Neural progenitor cell (in vitro differentiated cells): ENCODE measurements at places on chromosomes 1 and 21. TPM values are rescaled to one million over a fixed set of nuclear protein-coding genes. Genes with fewer than 3 reads are reported as not detected.

DNA sequence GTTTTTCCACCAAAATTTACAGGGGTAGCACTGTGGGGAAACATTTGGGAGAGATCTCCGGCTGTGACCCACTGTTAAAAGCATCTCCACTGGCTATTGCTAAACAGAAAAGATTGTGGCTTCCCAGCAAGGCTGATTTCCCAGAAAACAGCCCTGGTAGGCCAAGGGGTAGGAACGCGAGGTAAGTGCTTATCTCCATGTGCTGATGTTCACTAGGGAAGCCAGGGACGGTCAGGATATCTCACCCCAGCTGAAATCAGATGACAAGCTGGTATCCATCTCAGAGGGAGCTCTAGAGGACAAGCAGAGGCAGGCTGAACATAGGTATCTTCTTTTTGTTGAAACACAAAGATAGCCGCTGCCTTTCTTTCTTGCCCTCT is 63.6 kb downstream of the MIS18A start:
- H3K4me3 ChIP-seq: no peak overlapping the region
- DNase-seq: no peak
- no peaks in the 10 kb centered on the region for H3K27me3 ChIP-seq
- peaks cover 11% of the 10 kb centered on the region for H3K4me1 ChIP-seq

- peaks cover 6% of the 10 kb centered on the region for H3K4me1 ChIP-seq
- H3K27me3 ChIP-seq: no peaks in the 10 kb centered on the region
- H3K4me3 ChIP-seq: no peak overlapping the region
- no peak overlapping the region for H3K27ac ChIP-seq
- no peaks in the 10 kb centered on the region for H3K36me3 ChIP-seq
Observed at GRCh38 chr1:107788206-107789202, 176.5 kb downstream of the VAV3 start.

DNA sequence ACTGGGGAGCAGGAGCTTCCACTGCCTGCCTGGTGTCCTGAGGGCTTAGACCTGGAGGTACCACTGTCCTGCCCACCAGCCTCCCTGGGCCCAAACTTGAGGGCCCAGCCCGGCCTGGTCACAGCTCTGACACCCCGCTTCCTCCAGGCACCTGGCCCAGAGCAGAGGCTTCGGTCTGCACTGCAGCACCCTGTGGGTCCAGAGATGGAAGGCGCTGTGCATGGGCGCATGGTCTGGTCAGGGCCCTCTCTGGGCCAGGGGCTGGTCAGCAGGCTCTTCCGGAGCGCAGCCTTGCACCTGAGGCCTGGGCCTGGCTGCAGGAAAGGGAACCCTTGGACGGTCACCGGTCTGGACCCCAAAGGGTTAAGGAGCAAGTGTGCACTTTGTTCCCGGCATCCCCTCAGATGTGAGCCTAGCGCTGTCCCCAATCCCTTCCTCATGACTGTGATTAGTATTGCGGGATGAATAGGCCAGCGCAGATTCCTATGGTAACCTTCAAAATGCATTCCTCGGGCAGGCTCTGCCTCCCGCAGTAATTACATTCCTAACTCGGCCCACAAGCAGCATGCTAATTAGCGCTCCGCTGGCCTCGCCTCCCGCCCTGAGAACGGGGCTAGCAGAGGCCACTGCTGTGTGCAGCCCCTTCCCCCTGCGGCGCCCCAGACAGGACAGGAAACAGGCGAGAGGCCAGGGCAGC is 36.3 kb downstream of the PRDM16 start:
- DNase-seq: peak; percentile 98
- H3K36me3 ChIP-seq: no peaks in the 10 kb centered on the region
- H3K4me3 ChIP-seq: no peak overlapping the region
- H3K27me3 ChIP-seq: no peaks in the 10 kb centered on the region
- peak overlapping the region; percentile 93 for H3K27ac ChIP-seq

GRCh38 chr1:96080925-96081324 is 640.7 kb upstream of the PTBP2 start:
- H3K27me3 ChIP-seq: no peaks in the 10 kb centered on the region
- peak; percentile 24 for DNase-seq
- H3K4me1 ChIP-seq: no peaks in the 10 kb centered on the region

DNA sequence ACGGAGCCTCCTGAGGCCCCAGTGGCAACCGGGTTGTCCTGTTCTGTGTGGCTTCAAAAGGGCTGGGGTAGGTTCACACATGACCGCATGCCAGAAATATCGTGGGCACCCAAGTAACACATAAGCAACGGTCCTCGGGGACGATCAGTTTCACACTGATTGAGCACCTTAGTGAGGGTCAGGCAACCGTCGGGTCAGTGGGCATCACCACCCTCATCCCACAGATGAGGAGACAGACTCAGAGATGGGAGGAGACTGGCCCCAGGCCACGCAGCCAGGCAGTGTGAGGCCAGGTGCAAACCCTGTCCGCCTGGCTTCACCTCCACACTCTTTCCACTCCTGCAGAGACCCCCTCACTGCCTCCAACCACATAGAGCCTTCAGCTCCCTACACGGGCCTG is 309.8 kb downstream of the MATN1 start:
- no peaks in the 10 kb centered on the region for H3K4me1 ChIP-seq
- no peak for DNase-seq
- H3K27me3 ChIP-seq: no peaks in the 10 kb centered on the region
- no peak overlapping the region for H3K27ac ChIP-seq
- no peak overlapping the region for H3K4me3 ChIP-seq
- no peaks in the 10 kb centered on the region for H3K36me3 ChIP-seq

GRCh38 chr1:69171248-69171647 is 396.5 kb upstream of the LRRC7 start:
- no peak for DNase-seq
- no peaks in the 10 kb centered on the region for H3K27me3 ChIP-seq
- no peaks in the 10 kb centered on the region for H3K4me1 ChIP-seq
- no peak overlapping the region for H3K27ac ChIP-seq

GRCh38 chr1:209704584-209704983 is at the start of gene HSD11B1:
Gene HSD11B1 (plus strand): TSS chr1:209704846. CDS start chr1:209704943, 97 bp downstream.
- H3K36me3 ChIP-seq: no peaks in the 10 kb centered on the region
- no peak for DNase-seq
- no peak within 1 kb of the TSS for H3K4me3 ChIP-seq
- H3K27ac ChIP-seq: no peak within 1 kb of the TSS
- H3K27me3 ChIP-seq: no peaks in the 10 kb centered on the region
- H3K4me1 ChIP-seq: peaks cover 6% of the 10 kb centered on the region

DNA sequence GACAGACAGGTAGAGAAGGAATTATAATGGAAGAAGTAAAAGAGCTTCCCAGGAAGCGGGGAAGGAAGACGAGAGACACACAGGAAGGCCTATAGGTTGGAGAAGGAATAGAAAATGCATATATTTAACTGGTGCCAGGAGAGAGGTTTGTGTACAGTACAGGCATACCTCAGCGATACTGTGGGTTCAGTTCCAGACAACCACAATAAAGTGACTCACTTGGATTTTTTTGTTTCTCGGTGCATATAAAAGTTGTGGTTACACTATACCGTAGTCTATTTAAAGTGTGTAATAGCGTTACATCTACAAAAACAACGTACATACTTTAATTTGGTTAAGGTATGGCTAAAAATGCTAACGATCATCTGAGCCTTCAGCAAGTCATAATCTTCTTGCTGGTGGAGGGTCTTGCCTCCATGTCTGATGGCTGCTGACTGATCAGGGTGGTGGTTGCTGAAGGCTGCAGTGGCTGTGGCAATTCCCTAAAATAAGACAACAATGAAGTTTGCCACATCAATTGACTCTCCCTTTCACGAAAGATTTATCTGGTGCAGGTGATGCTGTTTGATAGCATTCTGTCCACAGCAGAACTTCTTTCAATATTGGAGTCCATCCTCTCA is 16.0 kb downstream of the YARS1 start:
- H3K4me3 ChIP-seq: no peak overlapping the region
- no peak overlapping the region for H3K27ac ChIP-seq
- DNase-seq: no peak
- no peaks in the 10 kb centered on the region for H3K4me1 ChIP-seq
- peaks cover 8% of the 10 kb centered on the region for H3K36me3 ChIP-seq

GRCh38 chr21:15054089-15054488 is 10.7 kb downstream of the NRIP1 start:
- no peaks in the 10 kb centered on the region for H3K27me3 ChIP-seq
- DNase-seq: no peak
- no peaks in the 10 kb centered on the region for H3K36me3 ChIP-seq
- H3K4me3 ChIP-seq: no peak overlapping the region
- H3K4me1 ChIP-seq: peaks cover 48% of the 10 kb centered on the region

GRCh38 chr1:17617787-17618557 is 78.5 kb downstream of the ARHGEF10L start:
- H3K4me1 ChIP-seq: no peaks in the 10 kb centered on the region
- H3K27me3 ChIP-seq: no peaks in the 10 kb centered on the region
- H3K36me3 ChIP-seq: no peaks in the 10 kb centered on the region
- no peak overlapping the region for H3K4me3 ChIP-seq
- no peak overlapping the region for H3K27ac ChIP-seq
- no peak for DNase-seq

DNA sequence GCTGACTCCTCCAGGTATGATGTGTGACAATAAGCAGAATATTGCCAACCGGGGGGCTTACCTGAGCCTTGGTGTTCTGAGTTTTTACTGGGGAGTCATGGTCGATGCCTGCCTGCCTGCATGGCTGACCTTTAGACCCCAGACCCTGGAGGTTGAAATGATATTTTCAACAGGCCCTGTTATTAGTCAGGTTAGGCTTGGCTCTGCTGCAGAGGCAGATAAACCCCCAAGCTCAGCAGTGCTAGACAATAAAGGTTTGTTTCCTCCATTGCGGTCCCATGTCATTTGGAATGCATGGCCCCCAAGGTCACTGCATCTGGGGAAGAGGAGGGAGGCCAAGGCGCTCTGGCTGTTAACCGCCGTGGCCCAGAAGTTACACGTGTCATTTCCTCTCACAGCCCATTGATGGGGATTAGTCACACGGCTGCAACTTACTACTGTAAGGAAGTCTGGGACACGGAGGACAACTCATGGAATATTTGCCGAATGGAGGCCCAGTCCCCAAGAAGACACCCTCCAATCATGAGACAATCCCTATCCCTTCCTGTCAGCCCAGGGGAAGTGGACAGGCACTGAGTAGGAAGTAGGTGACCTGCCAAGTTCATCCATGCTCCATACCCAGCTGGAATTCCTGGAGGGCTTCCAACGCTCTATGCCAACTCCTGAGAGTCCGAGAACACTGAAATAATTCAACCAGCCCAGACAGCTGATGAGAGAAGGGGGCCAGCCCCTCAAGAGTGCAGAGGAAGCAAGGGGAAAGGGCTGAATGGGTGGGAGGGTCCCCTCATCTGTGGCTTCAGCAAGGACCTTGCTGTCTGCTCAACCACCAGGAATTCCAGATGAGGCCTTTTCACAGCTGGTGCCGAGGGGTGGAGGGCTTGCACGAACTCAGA is 97.3 kb downstream of the TAS1R2 start:
- no peak overlapping the region for H3K27ac ChIP-seq
- peaks cover 36% of the 10 kb centered on the region for H3K27me3 ChIP-seq
- no peaks in the 10 kb centered on the region for H3K36me3 ChIP-seq
- H3K4me3 ChIP-seq: no peak overlapping the region
- no peaks in the 10 kb centered on the region for H3K4me1 ChIP-seq
- DNase-seq: no peak

- peak; percentile 64 for DNase-seq
- H3K27ac ChIP-seq: peak overlapping the region; percentile 85
- peak overlapping the region; percentile 32 for H3K4me3 ChIP-seq
- H3K36me3 ChIP-seq: no peaks in the 10 kb centered on the region
- no peaks in the 10 kb centered on the region for H3K27me3 ChIP-seq
Observed at GRCh38 chr1:116878804-116879477, 30.8 kb upstream of the PTGFRN start.

GRCh38 chr1:34870395-34870794 is 10.8 kb upstream of the SMIM12 start:
- H3K4me1 ChIP-seq: no peaks in the 10 kb centered on the region
- peaks cover 45% of the 10 kb centered on the region for H3K27me3 ChIP-seq
- H3K27ac ChIP-seq: no peak overlapping the region
- DNase-seq: peak; percentile 34
- H3K4me3 ChIP-seq: no peak overlapping the region

GRCh38 chr1:162036163-162036562 is 12.5 kb upstream of the OLFML2B start:
- H3K4me1 ChIP-seq: no peaks in the 10 kb centered on the region
- no peak for DNase-seq
- no peak overlapping the region for H3K27ac ChIP-seq
- H3K36me3 ChIP-seq: no peaks in the 10 kb centered on the region
- H3K27me3 ChIP-seq: peaks cover 16% of the 10 kb centered on the region
- no peak overlapping the region for H3K4me3 ChIP-seq

GRCh38 chr1:229757226-229757625 is 131.2 kb downstream of the URB2 start:
- no peaks in the 10 kb centered on the region for H3K36me3 ChIP-seq
- DNase-seq: no peak
- H3K27ac ChIP-seq: no peak overlapping the region
- no peak overlapping the region for H3K4me3 ChIP-seq
- H3K27me3 ChIP-seq: no peaks in the 10 kb centered on the region

- no peaks in the 10 kb centered on the region for H3K27me3 ChIP-seq
- peaks cover 15% of the 10 kb centered on the region for H3K4me1 ChIP-seq
- no peak overlapping the region for H3K4me3 ChIP-seq
- H3K36me3 ChIP-seq: no peaks in the 10 kb centered on the region
Observed at GRCh38 chr1:113456967-113457366, 66.7 kb downstream of the MAGI3 start.

DNA sequence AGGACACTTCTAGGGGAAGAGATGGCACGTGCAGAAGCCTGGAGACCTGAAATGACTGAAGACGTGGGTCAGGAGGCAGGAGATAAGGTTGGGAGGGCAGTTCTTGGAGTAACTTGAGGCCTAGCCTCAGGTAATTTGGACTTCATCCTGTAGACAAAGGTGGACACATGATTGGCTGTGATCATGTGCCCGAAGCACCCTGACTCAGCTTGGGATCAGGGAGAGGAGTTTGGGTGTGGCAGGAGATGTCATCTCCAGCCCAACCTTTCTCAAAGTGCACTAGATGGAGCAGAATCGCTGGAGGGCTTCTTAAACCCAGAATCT is 1.5 kb downstream of the SLC66A1 start:
- H3K36me3 ChIP-seq: no peaks in the 10 kb centered on the region
- H3K4me3 ChIP-seq: no peak overlapping the region
- no peak for DNase-seq
- H3K4me1 ChIP-seq: peaks cover 7% of the 10 kb centered on the region

Gene SZRD1
- total RNA-seq: 50.2 and 73.2 TPM in 2 replicates

Gene GPR153
- total RNA-seq: 8.4 and 27.3 TPM in 2 replicates

Gene ZNF593OS
- 0.67 and 2.1 TPM in 2 replicates for total RNA-seq

Gene FCRL3
- total RNA-seq: not detected in 2 replicates

Gene TMCC2
- 7.1 and 12.1 TPM in 2 replicates for total RNA-seq

Gene FMO3
- not detected in 2 replicates for total RNA-seq

Gene PLA2G2F
- not detected in 2 replicates for total RNA-seq

Gene S100A1
- total RNA-seq: 0.74 TPM in 1 of 2 replicates, not detected in the other

Gene OR2L5
- total RNA-seq: not detected in 2 replicates

Gene MYOG
- not detected in 2 replicates for total RNA-seq

Gene SLC44A3
- total RNA-seq: 0.25 and 1.7 TPM in 2 replicates

Gene ALPL
- 51.3 and 114 TPM in 2 replicates for total RNA-seq
